Fibroblast of skin of left quadriceps (primary cell): ENCODE measurements at places on chromosomes 2 and 18.

GRCh38 chr18:22026362-22026761 is 143.0 kb upstream of the GATA6 start:
- no peak for DNase-seq

- no peak for DNase-seq
These were observed 15.4 kb upstream of the FARP2 start for GRCh38 chr2:241340631-241341163.

DNA sequence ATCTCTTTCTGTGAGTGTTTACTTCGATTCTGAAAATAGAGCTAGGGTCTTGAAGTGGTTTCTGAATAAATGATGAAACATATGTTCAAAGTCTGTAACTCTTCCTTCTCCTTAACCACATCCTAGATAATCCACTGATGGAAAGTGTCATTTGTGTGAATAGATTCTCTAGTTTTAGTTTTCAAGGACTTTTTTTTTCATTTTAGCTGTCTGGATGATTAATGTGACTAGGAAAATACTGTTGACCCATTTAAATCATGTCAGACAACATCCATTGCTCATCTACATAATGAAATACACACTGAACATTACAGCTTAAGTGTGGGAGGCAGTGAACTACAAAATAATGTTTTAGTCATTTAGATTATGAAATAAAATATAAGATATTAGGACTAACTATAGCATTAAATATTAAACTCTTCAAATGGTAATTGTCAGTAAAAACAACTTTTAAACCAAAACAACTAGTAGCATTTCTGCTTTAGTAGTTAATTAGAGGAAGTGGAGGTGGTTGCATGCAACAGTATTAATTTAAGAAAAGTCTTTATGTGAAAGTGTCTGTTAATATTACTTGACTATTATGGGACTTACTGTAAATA is 39.1 kb upstream of the DLX1 start:
- no peak for DNase-seq

GRCh38 chr2:235504441-235505180 is 10.8 kb downstream of the AGAP1 start:
- no peak for DNase-seq

DNA sequence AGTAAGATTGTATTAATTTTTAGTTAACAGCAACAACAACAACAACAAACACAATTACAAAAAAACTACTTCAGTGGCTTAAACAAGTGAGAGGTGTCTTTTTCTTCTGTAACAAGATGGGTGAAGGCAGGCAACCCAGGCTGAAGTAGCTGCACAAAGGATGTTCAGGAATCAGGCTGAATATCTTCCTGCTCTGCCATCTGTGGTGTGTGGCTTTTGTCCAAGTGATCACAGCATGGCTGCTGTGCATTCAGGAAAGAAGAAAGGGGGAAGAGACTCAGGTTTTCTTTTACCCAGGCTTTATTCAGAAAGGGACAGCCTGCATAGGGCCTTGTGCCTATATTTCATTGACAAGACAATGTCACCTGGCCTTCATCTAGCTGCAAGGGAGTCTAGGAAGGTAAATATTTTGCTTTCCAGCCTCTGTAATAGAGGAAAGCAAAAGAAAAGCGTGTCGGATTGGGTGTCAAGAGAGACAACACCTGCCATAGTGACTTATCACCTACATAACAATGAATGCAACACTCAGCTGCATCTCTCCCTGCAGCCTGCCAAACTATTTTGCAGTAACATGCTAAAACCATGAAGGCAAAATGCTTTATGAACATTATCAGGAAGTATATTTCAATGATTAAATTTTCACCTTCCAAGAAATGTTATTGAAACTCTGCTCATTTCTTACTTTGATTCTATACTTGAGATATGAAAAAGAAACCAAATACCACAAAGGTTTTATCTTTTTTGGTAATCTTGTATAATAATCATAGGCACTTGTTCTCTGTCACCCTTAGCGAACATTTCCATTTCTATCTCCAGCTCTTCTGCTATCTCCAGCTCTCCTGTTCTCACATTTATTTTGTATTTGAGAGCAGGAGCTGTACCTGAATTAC is 14.6 kb downstream of the G6PC2 start:
- DNase-seq: no peak
